NCI-H1694 (cell line): ENCODE measurements at places on chromosomes 2 and 18.

DNA sequence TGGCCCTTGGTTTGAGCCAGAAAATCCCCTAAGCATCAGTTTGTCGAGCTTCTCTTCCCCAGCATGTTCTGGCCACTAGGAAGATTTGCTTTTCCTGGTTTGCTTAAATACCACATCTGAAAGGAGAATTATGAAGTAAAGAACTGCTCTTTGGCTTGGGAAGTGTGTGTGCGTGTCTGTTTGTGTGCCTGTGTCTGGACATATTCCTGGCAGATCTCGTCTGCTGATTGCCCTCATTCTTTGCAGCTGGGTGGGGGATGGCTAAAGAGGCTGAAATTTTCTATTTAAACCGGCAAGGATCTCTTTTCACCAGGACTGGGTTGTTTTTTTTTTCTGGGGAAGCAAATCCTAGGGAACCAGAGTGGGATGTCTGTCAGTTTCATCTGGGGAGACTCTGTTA is 57.3 kb upstream of the MBOAT2 start:
- DNase-seq, result no peak

- DNase-seq, result no peak
Measured at GRCh38 chr2:217069263-217070042, 209.6 kb upstream of the TNP1 start.

- no peak for DNase-seq
Measured at GRCh38 chr2:221962186-221962585, 336.6 kb downstream of the PAX3 start.

- no peak for DNase-seq
Measured at GRCh38 chr18:70332694-70333093, 43.8 kb downstream of the SOCS6 start.

DNA sequence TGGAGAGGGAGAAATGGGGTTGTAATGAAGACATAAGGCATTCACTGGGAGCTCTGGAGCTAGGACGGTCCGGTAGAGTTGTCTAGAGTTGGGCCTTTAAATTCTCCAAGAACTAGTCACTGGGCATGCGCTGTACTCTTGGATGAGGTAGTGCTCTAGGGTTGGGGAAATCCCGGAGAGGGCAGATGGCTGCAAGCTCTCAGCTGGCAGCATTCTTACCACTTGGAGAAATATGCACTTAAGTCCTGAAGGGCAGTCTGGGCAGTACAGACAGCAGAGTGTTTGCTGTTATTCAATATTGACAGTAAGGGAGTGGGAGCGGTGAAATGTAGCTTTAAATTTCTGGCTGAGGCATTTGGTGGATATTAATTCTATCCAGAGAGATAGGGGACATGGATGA is 214.6 kb downstream of the RDH14 start:
- DNase-seq, result no peak

- no peak for DNase-seq
Measured at GRCh38 chr2:140506606-140507005, 1624.2 kb downstream of the LRP1B start.
